ENCODE measurements at places on chromosomes 6 and 20. TPM values are rescaled to one million over a fixed set of nuclear protein-coding genes. Genes with fewer than 3 reads are reported as not detected.

DNA sequence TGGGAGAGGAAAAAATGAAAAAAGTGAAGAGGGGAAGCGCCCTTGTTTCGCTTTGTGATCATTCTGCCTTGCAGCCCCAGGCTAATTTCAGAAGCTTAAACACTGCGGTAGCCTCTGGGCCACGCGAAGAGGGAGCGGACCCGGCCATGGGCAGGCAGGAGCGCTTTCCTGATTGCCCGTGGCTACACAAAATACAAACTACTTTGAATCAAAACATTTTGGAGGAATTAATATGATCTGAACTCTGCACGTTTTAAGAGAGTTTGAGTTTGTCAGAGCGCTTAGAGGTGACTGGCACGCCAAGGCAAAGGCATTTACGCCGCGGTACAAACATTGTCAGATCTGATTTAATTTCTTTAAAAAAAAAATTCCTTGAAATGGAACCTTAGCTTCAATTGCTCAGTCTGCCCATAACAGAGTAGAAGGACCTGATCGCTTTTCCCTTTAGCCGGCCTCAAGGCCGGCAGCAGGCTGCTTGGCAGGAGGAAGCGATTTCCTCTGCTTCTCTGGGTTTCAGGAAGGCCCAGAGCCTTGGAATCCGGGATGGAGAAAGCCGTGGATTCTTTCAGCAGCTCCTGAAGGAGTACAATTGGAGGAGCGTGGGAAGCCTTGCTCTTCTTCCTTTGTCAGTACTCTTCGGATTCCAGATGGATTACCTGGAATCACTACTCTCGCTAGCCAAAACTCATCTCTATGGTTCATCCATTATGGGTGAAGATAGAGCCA is 9.7 kb downstream of the TFAP2D start:
- no peak for DNase-seq

GRCh38 chr6:67679566-67680296 is 955.4 kb upstream of the ADGRB3 start:
- DNase-seq, result peak; percentile 72

ELOVL2 gene
- total RNA-seq, result 13.6 TPM

HCK gene
- total RNA-seq, result not detected

ATXN1 gene
- 23.8 TPM for total RNA-seq

TRAPPC3L gene
- not detected for total RNA-seq
